ENCODE measurements at places on chromosomes 11 and 22.

DNA sequence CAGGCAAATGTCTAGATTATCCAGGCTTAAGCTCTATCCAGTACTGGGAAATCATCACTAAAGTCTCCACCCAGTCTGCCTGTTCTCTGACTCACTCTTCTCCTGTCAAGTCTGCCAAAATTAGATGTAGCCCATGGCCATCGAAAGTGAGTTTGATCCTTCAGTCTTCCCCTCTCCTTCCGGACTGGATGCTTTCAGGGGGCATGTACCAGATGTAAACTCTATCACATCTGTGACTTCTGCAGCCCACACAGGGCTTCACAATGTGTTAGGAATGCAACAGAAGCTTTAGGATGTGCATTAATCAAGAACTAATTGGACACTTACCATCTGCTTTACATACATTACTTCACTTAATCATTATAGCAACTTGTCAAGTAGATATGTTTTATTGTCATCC is 12.3 kb downstream of the ME3 start:
- no peak for DNase-seq

DNA sequence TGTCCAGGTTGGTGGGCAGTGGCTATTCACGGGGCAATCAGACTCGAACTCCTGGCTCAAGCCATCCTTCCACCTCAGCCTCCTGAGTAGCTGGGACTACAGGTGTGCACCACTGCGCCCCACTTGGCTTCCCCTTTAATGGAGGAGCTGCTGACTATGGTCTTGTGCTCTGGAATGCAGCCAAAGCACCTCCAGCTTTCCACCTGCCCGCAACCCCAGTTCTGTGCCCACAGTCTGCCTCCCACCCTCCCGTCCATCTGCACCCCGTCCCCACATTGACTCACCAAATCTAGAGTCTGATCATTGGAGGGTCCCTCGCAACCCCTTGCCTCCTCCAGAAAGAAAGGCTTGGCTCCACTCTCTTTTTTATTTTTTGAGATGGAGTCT is 41.0 kb downstream of the KCNJ4 start:
- DNase-seq: no peak

DNA sequence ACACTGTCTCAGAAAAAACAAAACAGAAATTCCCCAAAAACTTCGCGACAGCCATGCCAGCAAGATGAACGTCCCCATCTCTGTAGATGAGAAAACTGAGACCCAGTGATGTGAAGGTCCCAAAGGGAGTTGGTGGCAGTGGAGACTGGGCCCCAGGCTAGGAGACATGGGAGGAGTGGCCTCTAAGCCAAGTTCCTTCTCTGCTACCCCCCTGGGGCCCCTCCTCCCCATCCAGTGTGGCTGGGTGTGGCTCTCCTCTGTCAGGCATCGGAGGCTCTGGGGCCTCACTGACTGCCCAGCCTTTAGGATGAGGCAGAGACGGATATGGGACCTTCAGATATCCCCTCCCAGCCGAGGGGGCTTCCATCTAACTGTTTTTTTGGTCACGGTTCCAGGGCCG is 9.8 kb downstream of the RELT start:
- no peak for DNase-seq

GRCh38 chr11:128704517-128704916 is 10.6 kb downstream of the FLI1 start:
- no peak for DNase-seq

DNA sequence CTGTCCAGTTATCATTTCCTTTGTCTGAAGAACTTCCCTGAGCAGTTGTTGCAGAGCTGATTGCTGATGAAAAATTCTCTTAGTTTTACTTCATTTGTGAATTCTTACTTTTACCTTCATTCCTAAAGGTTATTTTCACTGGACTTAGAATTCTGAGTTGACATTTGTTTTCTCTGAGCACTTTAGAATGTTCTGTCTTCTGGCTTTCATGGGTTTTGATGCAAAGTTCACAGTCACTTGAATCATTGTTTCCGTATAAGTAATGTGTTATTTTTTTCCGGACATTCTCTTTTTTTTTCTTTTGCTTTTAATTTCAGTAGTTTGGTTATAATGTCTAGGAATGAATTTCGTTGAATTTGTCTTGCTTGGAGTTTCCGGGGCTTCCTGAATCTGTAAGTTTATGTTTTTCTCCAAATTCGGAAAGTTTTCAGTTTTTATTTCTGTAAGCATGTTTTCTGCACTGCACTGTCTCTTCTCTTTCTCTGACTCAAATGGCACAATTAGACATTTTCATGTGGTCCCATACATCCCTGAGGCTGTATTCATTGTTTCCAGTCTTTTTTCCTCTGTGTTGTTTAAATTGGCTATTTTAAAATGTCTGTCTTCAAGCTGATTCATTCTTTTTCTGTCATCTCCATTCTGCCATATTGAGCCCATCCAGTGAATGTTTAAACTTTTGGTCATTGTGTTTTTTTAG is 68.5 kb upstream of the NARS2 start:
- no peak for DNase-seq

GRCh38 chr11:61710019-61710418 is 29.8 kb downstream of the DAGLA start:
- DNase-seq: no peak

- no peak for DNase-seq
These were observed 37.1 kb downstream of the TST start for GRCh38 chr22:36982136-36982535.

GRCh38 chr22:33472462-33473344 is 414.5 kb upstream of the SYN3 start:
- DNase-seq: no peak

DNA sequence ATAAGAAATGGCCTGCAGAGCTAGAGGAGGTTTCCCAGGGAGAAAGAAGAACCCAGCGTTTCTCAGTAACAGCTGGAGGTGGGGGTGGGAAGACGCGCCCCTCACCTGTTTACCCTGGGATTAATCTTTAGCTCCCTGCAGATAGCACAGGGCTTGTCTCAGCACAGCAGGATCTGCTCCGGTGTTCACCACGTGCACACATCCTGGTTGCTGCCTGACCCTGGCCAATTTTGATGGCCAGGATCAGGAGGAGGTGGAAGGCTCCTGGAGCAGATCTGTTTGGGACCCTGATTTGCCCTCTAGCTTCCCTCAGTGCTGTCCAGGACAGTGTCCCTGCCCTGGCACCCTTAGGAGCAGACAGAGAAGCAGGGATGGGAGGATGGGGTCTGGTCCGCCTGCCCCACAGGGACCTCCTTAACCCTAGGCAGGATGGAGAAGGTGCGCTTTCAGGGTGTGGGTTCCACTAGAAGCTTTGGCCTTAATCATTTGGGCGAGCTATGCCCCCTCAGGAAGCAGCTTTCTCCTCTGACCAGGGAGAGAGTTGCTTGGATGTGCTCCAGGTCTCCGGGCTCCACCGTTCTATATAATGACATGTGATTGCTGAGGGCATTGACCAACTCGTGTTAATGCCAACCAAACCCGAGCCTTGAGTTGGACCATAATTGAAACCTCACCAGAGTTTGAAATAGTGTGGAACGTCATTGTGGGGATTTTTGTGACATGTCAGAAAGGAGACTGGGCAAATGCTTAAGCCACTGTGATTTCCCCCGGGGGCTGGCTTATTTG is 19.3 kb downstream of the UPB1 start:
- no peak for DNase-seq

GRCh38 chr11:47863189-47863897 is 15.2 kb upstream of the NUP160 start:
- no peak for DNase-seq

GRCh38 chr22:35103761-35104160 is 37.8 kb downstream of the ISX start:
- DNase-seq: no peak

GRCh38 chr22:46462726-46463371 is 74.6 kb downstream of the CELSR1 start:
- no peak for DNase-seq

DNA sequence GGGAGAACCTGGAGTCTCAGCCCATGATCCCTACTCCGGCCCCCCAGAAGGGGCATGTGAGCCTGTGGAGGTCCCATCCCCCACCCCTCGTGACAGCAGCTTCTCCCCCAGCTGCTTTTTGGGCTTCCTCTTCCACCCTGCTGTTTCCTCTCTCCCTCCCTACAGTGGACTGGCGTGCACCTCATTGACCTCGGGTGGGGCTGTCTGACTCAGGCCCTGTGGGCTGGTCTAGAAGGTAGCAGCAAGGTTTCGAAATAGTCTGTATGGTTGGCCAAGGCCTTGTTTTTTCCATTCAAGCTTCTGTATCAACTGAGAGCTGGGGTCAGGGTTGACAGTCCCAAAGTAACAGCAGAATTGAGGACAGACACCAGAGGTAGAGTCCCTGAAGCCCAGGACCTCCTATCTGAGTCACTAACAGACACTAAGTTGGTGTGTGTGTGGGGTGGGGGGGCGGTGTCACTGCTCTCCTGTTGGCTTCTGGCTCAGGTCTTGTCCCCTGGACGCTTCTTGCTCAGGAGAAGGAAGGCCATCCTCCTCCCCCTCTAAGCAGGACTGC is 7.7 kb downstream of the SLC37A2 start:
- DNase-seq: peak; percentile 21

GRCh38 chr11:74755395-74755995 is 6.8 kb downstream of the RNF169 start:
- no peak for DNase-seq

GRCh38 chr22:49404576-49405241 is 423.0 kb downstream of the BRD1 start:
- no peak for DNase-seq

- no peak for DNase-seq
These were observed 43.9 kb downstream of the NFAM1 start for GRCh38 chr22:42388130-42388797.

DNA sequence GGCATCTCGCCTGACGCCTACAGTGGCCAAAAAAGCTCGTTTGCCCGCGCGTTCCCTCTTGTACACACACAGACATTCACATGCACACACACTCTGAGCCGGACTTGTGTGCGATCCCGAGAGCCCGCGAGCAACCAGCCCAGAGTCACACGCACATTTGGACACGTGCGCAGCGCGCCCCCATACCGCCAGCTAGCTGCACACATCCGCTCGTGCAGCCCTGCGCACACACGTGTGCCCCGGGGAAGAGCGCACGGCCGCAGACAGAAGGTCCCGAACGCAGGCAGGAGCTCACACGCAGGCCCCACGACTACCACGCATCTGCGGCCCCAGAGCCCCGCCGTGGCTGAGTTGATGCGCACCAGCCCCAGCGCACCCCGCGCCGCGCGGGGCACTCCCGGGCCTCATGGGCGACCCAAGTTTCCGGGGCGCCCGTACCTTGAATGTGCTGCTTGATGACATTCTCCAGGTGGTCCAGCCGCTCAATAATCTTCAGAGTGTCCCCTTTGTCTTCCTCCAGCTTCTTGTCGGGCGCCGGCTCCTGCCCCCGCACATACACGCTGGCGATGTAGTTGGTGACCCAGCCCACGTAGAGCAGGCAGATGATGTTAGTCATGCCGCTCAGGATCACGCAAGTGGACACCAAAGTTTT is 758 bp downstream of the GALNT18 start:
- DNase-seq: peak; percentile 35

DNA sequence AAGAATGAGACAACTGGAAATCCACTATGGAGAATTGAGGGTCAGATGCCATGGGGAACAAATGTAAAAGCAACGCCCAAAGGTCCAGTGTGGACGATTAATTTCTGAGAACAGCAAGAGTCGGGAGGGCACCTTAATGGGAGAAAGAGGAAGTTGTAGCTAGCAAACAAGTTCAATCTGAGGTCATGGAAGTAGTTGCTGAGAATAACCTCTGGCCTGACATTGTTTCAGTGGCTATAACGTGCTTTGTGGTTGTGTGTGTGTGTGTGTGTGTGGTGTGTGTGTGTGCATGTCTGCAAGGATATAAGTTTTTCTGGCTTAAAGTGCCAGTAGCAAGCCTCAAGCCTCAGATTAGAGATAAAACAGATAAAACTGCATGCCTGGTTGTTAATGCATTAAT is 1630.1 kb upstream of the TENM4 start:
- DNase-seq: no peak

- no peak for DNase-seq
These were observed 226.1 kb upstream of the POU2AF2 start for GRCh38 chr11:111019451-111019850.

DNA sequence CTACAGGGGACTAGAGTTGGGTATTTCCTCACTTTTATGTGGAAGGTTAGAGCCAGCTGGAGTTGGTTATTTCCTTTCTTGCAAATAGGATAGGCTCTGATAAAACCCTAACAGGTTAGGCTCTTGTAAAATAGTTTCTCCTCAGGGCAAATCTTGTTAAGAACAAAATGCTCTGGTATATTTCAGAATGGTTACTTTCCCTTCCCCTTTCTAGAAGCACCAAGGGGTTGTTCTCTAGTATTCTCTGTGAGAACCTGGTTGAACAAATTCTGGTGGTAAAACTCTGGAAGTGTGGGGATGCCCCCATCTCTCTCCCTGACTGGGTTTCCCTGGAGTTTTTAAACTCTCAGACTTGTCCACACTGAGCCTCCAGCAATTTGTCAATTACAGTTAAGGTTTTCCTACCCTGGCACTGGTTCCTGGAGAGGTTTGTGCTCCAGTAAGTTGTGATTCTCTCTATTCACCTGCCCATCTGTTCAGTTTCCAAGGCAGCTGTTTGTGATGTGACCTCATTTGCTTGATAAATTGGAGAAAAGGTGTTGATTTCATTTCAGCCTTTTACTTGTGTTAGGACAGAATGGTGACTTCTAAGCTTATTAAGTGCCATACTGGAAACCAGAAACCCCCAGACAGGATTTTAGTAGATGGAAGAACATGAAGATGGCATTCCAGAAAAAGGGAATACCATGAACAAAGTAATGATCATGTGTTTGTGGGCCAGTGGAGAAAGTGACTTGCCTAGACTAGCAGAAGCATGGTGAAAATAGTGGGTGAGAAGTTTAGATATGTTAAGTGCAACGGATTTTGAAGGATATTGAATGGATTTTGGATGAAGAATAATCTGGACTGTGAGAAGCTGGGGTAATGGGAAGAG is 64.6 kb downstream of the EXT2 start:
- no peak for DNase-seq

DNA sequence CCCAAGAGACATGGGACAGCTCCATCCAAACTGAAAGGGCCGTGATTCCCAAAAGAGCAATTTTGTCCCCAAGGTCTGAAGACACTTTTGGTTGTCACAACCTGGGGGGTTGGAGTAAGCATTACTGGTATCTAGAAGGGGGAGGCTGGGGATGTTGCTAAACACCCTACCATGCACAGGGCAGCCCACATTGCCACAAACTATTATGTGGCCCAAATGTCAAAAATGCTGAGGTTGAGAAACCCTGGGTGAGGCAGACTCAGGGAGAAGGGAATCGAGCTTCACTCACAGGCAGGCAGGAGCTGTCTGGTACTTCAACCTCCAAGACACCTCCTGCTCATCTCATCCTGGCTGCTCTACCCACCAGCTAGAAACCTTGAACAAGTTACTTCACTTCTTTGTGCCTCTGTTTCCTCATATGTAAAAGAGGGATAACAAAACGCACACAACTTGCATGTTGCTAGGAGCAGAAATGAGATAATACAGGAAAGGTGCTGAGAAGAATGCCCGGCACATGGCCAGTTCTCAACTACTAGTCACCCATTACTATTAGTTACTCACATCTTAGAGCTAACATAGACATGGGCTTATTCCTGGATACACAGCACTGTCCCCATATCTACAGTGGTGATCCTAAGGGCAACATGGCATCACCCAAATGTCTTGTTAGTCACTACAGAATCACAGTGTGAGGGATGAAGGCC is 8.8 kb downstream of the SERPIND1 start:
- DNase-seq: no peak
